Dorsolateral prefrontal cortex (tissue), 122 donors: ENCODE measurements at places on chromosomes 1 and 21.

GRCh38 chr1:226736001-226736907 lies 2.8 kb downstream of the ITPKB start:
- DNase-seq = no peak

GRCh38 chr21:34003428-34003827 lies 70.0 kb upstream of the MRPS6 start:
- no peak for DNase-seq

- DNase-seq = no peak
Measured at GRCh38 chr1:35857830-35858229, 25.2 kb upstream of the AGO1 start.

GRCh38 chr1:76029331-76029730 lies 45.2 kb upstream of the ST6GALNAC3 start:
- DNase-seq = no peak

DNA sequence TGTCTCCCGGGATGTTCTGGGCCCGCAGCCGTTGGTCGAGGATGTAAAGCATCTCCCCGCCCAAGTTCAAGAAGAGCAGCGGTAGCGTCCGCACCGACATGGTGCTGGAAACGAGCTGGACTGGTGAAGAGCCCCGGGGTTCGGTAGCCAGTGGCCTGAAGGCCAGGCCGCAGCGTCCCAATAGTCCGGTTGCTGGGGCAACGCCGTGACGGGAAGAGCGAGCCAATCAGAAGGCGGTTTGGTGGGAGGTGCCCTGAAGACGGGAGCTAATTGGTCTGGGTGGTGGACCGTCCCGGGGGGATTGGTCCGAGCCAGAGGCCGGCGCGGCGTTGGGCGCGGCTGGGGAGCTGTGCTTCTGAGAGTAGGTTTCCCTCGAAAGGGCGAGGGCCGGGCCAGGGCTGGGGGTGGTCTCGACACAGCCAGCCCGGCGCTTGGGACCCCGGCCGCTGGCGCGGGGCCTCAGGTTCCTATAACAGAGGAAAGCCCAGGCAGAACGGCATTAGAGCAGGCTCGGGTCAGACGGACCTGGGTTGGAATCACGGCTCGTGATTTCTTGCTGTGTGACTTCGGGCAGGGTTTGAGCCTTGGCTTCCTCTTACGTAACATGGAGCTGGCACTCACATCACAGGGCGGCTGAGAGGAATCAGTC lies at the start of gene OSCP1:
Gene OSCP1, minus strand, starts transcription at position 182 of the 649 bp plus-strand sequence. Its CDS starts 82 bp downstream, at position 100.
- peak; percentile 92 for DNase-seq

- no peak for DNase-seq
Measured at GRCh38 chr21:46190491-46191131, 6.4 kb upstream of the SPATC1L start.

DNA sequence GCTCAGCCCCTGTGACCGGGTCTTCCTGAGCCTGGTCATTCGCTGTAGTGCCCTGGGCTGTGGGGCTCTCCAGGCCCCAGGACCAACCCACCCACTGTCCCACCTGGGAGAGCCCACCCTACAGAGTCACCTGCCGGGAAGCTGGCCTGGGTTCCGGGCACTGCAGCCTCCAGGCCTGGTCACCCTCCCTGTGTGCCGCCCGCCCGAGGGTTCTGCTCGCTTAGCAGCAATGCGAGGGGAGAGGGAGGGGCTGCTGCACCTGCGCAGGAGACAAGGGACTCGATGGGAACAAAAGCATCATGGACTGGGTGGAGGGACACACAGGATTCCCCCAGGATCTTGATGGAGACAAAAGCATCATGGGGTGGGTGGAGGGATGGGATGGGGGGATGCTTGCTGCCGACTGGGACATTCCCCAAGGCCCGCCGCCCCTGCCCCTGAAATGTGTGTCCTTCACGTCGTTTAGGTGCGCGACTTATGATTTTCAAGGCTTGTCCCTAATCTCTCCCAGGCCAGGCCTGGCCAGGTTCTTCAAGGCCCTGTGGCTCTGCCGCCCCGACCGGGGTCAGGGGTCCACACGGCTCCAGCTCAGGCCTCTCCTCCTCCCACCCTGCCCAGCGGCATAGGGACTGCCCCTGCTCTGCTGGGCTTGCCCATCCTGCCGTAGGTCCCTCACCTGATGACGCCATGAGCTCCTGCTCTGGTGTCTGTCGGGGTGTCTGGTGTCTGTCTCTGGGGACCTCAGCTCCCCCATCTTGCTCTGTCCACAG lies 1.7 kb downstream of the KRTAP10-8 start:
- DNase-seq = no peak

DNA sequence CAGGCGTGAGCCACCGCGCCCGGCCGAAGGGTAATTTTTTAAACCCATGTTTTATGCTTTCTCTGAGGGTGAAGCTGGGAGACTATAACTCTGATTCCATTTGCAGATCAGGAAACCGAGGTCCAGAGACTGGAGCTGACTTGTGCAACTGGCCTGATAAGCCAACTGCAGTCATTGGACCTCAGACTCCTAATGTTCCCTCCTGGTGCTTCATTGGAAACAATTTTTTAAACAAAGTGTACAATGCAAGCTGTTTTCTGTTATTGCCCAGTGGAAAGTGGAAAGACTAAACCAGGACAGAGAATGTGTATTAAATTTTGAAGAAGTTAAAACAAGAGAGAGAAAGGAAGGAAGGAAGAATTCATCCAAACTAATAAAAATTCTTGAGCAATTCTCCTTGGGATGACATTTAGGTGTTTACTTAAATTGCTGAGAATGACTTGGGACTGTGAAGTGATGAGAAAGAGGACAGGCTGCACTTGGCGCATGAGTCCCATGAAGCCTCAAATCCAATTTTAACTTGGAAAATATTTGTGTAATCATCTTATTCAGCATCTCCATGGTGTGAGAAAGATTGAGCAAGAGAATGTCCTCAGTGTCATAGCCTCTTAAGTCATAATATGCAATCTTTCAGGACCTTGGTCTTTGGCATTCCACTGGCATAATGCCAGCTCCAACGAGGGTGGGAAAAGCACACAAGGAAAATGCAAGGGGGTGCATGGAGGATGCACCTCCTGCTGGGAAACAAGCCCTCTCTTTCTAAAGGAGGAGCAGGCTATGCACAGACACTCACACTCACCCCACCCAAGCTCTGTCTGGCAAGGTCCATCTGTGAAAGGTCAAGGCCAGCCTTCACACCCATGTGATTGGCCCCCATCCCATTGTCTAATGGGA lies 342.0 kb downstream of the SIPA1L2 start:
- no peak for DNase-seq

- no peak for DNase-seq
Measured at GRCh38 chr1:8858888-8859706, 19.4 kb downstream of the ENO1 start.

- no peak for DNase-seq
Measured at GRCh38 chr1:46171351-46171750, 3.5 kb upstream of the TSPAN1 start.

DNA sequence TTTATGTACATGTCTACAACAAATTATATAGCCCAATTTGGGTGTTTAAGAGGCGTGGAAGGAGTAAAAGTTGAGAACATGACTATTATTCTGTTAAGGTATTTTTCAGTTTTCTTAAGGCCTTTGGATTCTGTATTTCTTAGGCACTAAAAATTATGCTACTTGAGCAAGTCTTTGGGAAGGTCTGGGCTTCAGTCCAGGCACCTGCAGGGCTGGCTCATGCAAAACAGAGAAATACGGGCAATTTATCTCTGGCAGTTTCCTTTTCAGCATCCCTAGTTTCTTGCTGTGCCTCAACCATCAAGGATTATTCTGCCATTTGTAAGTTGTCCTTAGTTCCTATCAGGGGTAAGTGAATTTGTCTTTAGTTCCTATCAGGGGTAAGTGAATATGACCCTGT lies 358.8 kb upstream of the B3GALT2 start:
- DNase-seq = no peak

GRCh38 chr1:244050014-244050834 lies 859 bp upstream of the ZBTB18 start:
- DNase-seq = no peak

DNA sequence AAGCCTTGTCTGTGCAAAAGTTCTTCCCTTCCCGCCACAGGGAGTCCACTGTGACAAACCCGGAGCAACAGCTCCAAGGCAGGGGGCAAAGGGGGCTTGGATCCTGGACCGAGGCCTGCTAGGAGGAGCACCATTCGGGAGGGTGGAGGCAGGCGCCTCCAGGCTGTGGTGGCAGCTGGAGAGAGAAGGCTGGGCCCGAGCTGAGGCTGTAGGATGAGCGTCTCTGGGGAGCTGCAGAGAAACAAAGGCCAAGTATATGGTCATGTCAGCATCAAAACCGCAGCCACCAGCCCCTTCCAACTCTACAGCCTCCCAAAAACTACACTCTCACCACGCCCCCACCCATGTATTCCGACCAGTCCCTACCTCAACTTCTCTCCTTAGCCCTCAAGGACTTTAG lies 579 bp downstream of the SH3BP5L start:
- DNase-seq = no peak

GRCh38 chr1:183219616-183220009 lies 33.5 kb downstream of the LAMC2 start:
- DNase-seq = no peak

DNA sequence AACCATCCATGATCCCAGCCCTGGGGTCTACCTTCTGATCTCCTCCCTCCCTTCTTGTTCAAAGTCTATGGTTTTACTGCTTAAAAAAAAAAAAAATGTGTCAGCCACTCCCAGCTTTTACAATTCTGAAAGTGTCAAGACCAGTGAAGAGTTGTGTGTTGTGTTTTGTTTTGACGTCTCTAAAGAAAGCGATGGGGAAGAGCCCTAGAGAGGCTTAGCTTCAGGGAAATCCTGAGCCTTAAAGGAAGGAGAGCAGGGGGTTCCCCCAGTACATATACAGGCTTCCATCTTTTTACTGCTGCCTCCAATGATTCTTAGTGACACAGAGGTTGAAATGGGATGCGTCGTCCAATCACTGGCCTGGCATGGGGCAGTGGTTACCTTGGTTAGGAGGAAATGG lies 13.9 kb upstream of the FMOD start:
- no peak for DNase-seq

DNA sequence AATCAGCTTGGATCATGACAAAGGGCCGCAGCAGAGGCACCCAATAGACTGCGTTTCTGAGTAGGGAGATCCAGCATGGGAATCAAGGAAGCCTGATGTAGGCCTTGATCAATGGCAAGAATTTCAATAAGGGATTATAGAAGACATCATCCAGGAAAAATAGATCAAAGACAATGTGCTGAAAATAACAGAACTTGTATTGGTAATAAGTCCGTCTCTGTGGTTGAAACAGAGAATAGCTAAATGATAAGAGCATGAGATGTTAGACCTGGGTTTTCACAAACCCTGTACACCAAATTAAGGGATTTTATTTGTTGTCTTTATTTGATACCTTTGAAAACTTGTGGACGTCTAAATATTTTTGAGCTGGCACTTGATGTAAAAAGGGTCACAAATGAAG lies 228.0 kb upstream of the SGIP1 start:
- no peak for DNase-seq

DNA sequence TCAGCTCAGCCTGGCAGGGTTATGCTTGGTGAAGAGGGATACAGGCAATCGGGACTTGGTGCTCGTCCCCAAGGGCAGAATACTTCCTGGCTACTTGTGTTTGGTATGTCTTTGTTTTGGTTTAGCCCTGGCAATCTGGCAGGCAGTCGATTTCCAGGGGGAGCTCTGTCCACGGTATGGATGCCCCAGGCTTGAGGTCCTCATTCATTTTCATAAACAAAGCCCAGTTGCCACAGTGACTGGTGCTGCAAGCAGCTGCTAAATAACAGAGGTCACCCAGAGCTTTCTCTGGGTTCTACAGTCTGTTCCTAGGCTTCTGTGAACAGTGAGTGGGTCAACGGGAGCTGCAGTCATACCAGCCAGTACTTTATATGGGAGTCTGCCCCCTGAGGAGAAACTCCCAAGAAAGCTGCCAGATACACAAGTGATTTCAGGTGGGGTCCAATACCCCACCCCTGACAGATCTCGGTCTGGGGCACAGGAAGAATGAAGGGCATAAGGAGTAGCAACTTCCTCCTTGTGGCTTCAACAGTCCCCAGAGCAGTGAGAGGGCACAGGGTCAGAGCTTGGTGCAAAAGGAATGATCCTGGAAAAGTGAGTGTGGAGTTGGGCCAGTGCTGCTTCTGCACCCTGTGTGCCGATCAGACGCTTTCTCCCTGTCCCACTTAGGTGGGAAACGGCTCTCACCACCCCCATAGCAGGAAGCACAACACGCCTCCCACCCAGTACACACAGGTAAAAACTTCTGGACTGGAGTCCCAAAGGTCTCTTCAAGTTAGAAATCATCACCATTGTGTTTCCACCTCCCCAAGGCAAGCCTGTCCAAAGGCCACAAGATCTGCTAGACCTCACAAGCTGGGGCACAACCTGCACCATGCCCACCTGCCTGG lies 55.5 kb downstream of the TGFBR3 start:
- no peak for DNase-seq

GRCh38 chr1:234324821-234325220 lies 48.4 kb upstream of the COA6 start:
- DNase-seq = no peak

GRCh38 chr1:230283678-230284077 lies 142.5 kb downstream of the PGBD5 start:
- peak; percentile 34 for DNase-seq

GRCh38 chr1:206898089-206898914 lies 1.1 kb downstream of the IL24 start:
- no peak for DNase-seq

GRCh38 chr1:181033799-181034451 lies at the start of gene MR1:
MR1 (plus strand) TSS chr1:181033983; CDS start chr1:181034008, 25 bp downstream.
- DNase-seq = peak; percentile 16

GRCh38 chr1:163799190-163799805 lies 477.5 kb downstream of the NUF2 start:
- DNase-seq = no peak

GRCh38 chr1:13703128-13703513 lies 3.1 kb downstream of the PRDM2 start:
- DNase-seq = no peak

DNA sequence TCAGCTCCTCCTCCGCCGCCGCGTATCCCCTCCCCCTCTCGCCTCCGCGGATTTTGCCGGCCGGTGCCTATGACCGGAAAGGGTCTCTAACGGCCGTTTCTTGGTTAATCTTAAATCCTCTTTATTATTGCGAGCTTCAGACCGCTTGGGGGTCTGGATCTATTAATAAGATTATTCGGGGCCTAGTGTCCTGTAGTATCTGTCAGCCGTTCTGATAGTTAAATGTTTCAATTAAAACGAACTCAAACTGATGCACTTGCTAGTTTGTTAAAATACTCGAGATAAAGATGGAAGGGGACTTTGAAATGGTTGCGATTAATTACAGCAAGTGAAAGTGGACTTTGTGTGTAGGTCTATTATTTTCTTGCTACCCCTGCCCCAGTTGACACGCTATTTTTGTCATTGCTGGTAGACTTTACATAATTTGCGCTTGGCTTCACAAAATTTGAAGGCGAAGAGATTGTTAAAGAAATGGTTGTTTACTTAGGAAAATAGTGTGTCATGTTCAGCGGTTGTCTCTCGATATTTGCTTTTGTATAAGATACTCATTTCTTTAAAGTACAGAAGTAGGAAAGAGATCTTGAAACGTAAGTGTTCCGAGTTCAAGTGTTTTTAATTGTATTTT lies 779 bp downstream of the SON start:
- DNase-seq = no peak

- no peak for DNase-seq
Measured at GRCh38 chr1:181592255-181592859, 109.0 kb downstream of the CACNA1E start.
